KG1 (cell line): ENCODE measurements at places on chromosomes 7 and 10.

- no peak for DNase-seq
Measured at GRCh38 chr7:41030673-41031072, 672.2 kb downstream of the INHBA start.

DNA sequence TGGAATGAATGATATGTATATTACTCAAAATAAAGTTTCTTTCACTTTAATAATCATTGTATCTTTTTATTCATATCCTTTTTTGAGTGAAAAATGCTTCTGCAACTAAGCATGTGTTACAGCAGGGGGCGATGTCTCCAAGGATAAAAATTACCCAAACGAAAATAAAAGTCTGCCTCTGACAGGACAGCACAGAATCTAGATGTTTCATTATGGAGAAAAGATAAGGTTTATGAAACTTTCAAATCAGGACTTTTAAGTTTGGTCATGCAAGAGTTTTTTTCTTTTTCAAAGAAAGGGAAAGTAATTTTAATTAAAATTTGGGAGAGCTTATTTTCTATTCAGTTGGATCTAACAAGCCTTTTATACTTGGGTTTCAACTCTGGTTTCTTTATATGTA, 48.4 kb downstream of the TES start:
- peak; percentile 25 for DNase-seq

DNA sequence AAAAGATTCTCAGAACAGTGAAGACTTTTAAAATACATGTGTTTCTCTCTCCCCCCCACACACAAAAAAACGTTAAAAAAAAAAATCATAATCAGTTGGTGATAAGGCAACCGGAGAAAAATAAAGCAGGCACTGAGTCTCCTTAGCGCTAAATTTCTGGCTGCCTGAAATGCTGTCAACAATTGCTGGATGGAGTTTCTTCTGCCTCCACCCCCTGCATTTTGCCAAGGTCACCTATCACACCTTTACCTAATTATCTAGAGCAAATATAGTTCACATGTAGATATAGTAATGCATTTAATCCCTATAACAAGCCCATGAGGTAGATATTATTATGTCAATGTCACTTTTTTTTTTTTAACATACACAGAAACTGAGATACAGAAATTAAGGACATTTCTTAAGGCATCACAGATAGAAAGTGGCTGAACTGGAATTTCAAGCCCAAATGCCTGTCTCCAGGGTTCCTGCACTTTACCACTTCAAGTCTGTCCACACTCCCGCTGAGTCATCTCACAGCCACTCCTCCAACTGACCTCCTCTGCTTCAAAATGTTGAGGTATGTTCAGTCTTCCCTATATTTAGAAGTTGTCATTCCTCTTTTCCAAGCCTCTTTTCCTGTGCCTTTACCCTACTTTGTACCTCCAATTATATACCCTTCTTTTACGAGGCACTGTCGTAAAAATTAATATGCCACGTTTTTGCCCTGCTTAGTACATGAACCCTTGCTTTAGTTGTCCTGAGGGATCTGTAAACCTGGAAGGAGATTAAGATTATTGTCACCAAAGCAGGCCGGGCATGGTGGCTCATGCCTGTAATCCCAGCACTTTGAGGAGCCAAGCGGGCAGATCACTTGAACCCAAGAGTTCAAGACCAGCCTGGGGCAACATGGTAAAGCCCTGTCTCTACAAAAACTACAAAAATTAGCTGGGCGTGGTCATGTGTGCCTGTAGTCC, 72.8 kb upstream of the MPP7 start:
- no peak for DNase-seq

DNA sequence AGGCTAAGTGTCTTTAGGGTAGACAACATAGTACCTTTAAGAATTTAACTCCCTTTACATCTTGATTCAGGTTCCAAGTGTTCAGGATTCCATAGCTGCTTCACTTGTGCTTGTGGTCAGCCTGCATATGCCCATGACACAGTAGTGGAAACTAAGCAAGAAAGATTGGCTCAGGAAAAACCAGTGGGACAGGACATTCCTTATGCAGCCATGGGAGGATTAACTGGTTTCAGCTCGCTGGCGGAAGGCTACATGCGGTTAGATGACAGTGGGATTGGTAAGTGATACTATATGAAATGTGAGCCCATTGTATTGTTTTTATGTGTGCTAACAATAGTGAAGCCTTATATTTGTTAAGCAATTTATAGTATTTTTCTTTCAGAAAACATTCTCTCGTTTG, 11.3 kb downstream of the FAM221A start:
- DNase-seq, result no peak

DNA sequence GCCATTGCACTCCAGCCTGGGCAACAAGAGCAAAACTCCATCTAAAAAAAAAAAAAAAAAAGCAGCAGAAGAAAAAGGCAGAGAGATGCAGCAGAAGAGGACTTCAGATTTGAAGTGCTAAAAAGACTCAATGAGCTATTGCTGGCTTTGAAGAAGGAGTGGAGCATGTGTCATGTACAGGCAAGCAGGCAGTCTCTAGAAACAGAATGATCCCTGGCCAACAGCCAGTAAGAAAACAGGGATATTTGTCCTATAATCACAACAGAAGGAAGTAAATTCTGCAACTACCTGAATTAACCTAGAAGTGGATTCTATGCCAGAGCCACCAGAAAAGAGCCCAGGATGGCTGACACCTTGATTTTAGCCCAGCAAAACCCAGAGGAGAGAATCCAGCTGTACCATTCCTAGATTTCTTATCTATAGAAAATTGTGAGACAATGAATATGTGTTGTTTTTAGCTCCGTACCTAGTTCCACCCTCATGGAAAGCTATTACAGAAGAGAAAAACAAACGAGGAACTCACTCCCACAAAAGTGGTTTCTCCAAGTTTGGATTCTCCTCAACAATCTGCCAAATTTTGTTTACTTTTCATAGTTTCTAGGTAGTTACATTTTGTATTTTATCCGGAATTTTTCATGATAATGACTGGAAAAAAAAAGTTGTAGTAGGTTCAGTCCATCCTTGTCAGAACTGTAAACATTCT, 198.2 kb upstream of the GNAI1 start:
- DNase-seq, result no peak

DNA sequence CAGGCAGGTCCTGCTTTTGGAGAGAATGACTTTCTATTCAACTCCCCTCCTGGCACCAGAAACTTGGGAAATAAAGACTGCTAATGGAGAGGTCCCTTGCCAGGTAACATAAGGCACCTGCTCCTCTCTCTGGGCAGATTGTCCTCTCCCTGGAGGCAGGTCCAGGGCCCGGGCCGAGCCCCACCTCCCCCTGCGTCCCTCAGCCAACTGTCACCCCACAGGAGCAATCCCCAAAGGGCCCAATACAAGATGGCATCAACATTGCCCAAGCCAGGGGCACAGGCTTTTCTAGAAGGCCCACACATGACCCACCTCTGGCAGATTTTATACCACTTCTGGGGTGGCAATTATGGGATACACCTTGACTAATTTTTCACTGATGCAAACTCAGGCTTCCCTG, 145.2 kb downstream of the HERPUD2 start:
- DNase-seq, result no peak

- no peak for DNase-seq
Measured at GRCh38 chr10:20742737-20743541, 154.2 kb downstream of the NEBL start.
